Activated effector memory CD4-positive, alpha-beta T cell treated with Interleukin-2 at 50 U/mL for 16 hours (primary cell): ENCODE measurements at places on chromosomes 2 and 18.

DNA sequence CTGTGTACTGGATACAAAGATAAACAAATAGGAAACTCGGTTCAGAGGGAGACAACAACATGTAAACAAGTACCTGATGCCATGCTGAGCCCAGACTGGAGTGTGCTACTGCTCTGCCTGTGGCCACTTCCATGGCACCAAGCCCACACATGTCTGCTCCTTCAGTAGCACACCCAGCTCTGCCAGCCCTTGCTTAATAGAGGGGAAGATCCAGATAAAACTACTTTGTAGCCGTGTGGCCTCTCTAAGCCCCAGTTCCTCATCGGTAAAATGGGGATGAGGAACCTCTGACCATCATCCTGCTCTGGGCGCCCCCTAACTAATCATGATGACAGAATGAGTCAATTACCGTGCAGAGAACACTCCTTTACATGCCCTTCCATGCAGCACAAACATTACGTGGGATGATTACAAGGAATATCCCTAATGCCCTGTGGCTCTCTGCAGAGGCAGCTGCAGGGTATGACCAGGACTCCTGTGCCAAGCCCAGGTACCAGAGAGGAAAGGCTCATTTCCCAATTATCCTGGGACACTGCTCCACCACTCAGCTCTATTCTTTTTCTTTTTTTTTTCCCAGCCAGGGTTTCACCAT, 34.9 kb downstream of the DNMT3A start:
- no peak for DNase-seq

- DNase-seq: no peak
Measured at GRCh38 chr2:134405611-134406081, 151.8 kb downstream of the MGAT5 start.

- DNase-seq: no peak
Measured at GRCh38 chr18:59752666-59753065, 55.4 kb upstream of the CCBE1 start.

- DNase-seq: no peak
Measured at GRCh38 chr2:140529706-140530105, 1601.1 kb downstream of the LRP1B start.

DNA sequence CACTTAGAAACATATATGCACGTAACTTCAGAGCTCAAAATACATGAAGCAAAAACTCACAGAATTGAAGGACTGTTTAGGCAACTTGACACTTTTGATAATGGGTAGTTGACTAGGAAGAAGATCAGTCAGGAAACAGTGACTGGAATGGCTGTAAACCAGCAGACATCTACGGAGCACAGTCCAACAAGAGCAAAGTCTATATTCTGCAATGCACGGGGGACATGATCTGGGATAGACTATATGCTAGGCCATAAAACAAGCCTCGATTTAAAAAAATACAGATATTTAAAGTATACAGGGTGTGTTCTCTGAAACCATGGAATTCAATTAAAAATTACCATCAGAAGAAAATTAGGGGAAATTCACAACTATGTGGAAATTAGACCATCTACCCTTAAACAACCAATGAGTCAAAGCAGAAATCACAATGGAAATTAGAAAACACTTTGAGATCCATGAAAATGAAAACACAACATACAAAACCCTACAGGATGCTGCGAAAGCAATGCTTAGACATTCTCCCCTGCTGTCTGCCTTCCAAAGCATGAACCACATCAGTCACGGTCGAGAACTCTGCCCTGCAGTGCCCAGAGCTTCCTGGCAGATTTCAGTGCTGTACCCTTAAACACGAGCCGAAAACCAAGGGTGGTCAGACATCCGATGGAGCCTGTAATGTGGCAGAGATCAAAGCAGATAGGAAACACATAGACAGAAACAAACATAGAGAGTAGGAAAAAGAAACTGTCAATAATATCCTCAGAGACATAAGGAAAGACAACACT, 651.9 kb upstream of the HS6ST1 start:
- no peak for DNase-seq

GRCh38 chr2:197777823-197778407, 7.2 kb downstream of the BOLL start:
- no peak for DNase-seq

GRCh38 chr2:231687133-231687852, 21.0 kb upstream of the PTMA start:
- peak; percentile 51 for DNase-seq
